ENCODE measurements at places on chromosomes 7 and 10.

GRCh38 chr7:123485187-123485586 is 49.2 kb downstream of the IQUB start:
- DNase-seq: no peak

- DNase-seq: no peak
These were observed 324.5 kb downstream of the GFRA1 start for GRCh38 chr10:115948465-115948864.

DNA sequence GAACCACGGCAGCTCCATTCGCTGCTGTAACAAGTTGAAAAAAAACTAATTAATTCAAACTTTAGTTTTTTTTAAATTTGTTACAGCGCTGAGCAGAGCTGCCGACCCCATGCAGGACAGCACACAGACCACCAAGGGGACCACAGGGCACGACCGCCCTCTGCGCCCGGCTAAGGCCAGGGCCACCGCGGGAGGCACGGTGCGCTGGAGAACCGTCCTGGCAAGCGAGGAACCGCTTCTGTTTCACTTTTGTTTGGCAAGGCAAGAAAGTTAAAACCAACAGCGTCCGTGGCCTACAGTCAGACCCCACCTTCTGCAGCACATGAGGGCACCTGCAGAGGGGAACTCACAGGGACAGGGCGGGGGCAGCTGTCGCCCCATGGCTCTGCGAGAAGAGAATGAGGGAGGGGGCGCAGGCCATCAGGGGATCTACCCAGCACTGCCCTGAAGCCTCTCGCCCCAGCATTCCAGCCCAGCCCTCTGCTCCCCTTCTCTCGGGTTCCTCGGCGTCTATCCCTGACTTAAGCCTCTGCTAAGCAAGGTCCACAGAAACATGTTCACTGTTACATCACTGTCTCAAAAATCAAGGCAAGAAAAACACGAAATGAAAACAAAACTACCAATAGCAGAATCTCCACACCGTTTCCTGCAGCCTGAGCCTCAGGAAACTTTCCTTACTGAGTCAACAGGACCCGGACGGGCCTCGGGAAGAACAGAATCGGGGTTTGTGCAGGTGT is 204.4 kb downstream of the DIP2C start:
- DNase-seq: no peak

- no peak for DNase-seq
These were observed 298.3 kb downstream of the CNTNAP2 start for GRCh38 chr7:146414937-146415336.

DNA sequence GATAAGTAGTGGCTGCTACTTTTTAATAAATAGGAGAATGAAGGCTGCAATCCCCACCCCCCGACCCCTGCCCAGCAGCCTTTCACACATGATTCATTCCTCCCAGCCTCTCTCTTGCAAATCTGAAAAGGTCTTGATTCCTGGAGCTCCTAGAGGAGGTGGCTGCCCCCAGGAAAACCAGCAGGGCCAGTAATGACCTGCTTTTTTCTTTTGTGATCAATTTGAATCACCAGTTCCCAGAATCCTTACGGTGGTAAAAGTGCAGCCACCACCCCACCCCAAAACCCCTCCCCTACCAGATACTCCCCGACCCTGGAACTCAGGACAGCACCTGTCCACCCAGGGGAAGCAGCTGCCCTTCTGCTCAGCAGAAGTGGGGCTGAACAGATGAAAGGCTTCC is 108.9 kb downstream of the C10orf105 start:
- DNase-seq: no peak

DNA sequence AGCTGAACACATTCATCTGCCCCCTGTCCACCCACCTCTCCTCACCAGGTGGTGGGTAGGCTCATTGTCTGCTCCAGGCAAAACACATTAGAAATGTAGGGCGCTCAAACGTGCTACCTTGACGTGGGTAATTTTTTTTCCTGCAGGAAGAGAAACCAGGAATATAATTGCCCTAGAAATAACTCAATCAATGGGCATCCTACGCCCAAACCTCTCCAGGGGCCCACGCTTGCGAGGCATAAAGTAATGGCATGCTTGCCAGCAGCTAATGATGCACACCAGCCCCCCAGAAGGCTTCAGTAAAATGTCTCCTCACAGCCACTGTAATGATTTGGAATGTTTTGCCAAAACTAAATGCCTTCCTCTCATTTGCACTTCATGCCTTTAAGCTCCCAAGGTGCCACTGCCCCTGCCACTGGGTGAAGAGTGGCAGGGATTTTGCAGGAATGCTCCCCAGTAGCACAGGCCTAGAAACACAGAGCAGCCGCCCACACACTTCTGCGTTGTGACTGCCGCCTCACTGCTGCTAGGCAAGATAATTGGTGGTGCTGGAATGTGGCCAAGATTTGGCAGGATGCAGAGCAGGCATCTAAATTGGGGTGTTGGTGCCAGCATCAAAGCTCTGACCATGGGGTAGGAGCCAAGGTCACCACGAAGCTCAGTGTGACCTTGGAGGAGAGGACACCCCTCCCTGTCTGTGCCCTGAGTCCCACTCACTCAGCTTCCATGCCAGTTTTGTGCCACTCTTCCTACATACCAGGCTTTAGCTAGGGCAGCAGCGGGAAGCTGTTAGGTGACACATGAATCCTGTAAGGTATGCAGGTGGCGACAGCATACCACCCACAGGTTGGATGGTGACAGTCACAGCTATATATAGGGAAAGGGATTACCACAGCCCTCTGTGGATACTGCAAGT is 48.7 kb upstream of the PPP1R3C start:
- peak; percentile 61 for DNase-seq

GRCh38 chr10:63651864-63652263 is 130.7 kb downstream of the REEP3 start:
- no peak for DNase-seq

- DNase-seq: no peak
These were observed 1.9 kb upstream of the ITPRIP start for GRCh38 chr10:104340111-104340526.

- DNase-seq: peak; percentile 79
These were observed 222.9 kb downstream of the TCERG1L start for GRCh38 chr10:131088619-131089018.

GRCh38 chr10:3045471-3046209 is 21.7 kb upstream of the PFKP start:
- peak; percentile 50 for DNase-seq

- DNase-seq: no peak
These were observed 196.3 kb upstream of the FOXP2 start for GRCh38 chr7:114218283-114218682.

GRCh38 chr10:22683140-22683389 is 31.3 kb downstream of the PIP4K2A start:
- DNase-seq: no peak

GRCh38 chr10:14837757-14838581 is at the start of the genes CDNF, HSPA14 and MSANTD7:
Gene CDNF (minus strand): TSS chr10:14838037. CDS start chr10:14837946, 91 bp downstream.
Gene HSPA14 (plus strand): TSS chr10:14838306. CDS start chr10:14838403, 97 bp downstream.
Gene MSANTD7 (plus strand): TSS chr10:14838306. CDS start chr10:14842285, 3,979 bp downstream.
- DNase-seq: peak; percentile 99

GRCh38 chr7:22651534-22652243 is 75.3 kb upstream of the IL6 start:
- DNase-seq: no peak

- DNase-seq: no peak
These were observed 36.6 kb downstream of the TCF7L2 start for GRCh38 chr10:112986544-112987190.

DNA sequence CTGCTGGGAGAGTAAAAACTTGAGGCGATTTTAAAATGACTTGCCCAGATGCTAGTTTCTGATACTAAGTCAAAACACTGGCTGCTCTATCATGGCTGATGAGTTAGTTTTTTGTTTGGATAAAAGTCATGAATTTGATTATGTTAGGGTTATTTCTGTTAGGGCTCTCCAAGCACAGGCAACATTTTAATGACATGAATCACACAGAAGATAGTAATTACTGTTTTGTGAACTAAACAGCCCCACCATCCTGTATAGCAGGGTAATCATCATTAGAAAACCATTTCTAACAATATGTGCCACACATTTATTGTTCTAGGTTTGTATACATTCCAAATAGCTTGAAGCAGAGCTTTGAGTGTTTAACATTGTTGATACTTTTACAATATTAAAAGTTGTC is 750.3 kb downstream of the ANKRD7 start:
- DNase-seq: no peak

DNA sequence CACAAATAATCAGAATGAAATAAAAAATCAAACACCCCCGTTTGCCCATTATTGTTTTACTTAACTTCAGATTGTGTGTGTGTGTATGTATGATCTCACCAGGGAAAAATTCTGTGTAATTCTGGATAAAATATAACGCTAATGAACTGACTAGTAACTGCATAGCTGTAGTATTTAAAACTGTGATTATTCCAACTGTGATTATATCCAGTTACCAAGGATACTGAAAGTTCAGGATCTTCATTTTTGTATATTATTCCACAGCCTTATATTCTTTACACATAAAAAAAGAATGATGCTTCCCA is 2.9 kb downstream of the TWIST1 start:
- DNase-seq: no peak

- no peak for DNase-seq
These were observed 328.4 kb upstream of the NFE2L3 start for GRCh38 chr7:25823571-25823970.

GRCh38 chr10:97939446-97939990 is 89.9 kb downstream of the GOLGA7B start:
- DNase-seq: no peak

GRCh38 chr10:132637477-132638129 is 100.0 kb downstream of the INPP5A start:
- no peak for DNase-seq

- no peak for DNase-seq
These were observed 57.7 kb downstream of the SLC16A9 start for GRCh38 chr10:59651902-59652301.

- DNase-seq: peak; percentile 62
These were observed 1.3 kb downstream of the COL1A2 start for GRCh38 chr7:94396037-94396431.

DNA sequence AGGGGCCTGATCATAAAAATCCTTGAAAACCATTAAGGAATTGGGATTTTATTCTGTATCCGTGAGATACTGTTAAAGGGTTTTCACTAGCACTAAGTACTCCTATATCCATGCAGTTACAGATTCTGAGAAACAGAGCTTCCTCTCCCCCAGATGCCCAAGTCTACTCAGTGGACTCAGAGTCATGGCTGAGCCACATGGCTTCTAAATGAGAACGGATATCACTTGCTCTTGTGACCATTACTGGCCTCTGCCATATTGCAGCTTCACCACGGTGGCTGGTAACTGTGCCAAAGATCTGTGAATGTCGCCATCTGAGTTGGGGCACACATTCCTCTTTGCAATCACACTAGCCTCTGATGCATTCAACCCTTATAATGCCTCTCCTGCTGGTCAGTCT is 42.0 kb upstream of the PALS2 start:
- DNase-seq: no peak

DNA sequence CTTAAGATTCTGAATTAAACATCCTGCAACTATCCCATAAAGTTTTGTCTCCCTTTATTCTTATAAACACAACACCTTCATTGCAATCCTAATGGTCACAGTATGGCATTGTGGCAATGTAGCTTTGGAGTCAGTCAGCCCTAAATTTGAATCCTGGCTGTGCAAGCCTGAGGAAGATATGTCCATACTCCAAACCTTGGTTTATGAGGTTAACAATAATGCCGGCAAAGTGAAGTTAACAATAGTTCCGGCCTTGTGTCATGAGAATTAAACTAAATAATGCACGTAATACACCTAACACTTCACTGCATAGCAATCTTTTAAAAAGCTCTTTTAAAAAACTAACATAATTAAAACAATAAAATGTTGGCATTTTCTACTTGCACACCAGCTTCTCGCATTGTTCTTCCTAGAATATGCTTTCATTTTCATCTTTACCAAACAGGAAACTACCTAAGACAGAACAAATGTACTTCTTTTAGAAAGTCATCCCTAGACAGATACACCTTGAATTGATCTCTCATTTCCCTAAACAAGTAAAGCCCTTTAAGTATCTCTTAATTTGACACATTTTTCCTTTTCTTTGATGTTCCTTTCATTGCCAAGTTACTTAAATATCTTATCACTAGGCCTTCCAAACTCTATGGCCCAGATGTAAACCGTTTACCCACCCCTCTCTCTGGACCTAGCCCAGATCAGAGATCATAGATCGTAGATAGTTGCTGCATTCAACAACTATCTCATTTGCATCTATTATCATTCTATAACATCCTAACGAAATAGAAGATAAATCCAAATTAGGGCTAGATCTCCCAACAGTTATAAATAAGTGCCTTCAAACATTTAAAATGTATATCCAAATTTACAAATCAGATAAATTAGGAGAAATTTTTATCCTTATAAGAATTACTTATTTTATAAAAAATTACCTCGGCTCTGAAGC is 66.7 kb downstream of the CREB3L2 start:
- no peak for DNase-seq

GRCh38 chr7:4115442-4115841 is 566.7 kb upstream of the FOXK1 start:
- DNase-seq: no peak

DNA sequence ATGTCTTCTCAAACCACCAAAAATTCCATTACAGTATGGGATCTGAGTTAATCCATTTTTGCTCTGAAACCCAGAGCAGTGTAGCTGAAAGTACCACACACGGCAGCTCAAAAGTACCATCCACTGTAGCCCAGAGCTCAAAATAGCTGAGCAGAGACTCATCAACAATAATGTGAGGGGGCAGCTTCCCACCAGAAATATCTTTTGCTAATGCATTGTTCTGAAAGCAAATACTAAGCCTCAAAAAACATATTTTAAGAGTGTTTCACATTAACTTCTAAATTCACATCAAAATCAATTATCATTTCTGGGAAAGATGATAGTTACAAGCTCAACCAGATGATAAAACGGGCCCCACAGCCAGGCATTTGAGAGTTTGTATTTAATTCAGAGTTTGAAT is 73.7 kb downstream of the ABLIM1 start:
- no peak for DNase-seq

DNA sequence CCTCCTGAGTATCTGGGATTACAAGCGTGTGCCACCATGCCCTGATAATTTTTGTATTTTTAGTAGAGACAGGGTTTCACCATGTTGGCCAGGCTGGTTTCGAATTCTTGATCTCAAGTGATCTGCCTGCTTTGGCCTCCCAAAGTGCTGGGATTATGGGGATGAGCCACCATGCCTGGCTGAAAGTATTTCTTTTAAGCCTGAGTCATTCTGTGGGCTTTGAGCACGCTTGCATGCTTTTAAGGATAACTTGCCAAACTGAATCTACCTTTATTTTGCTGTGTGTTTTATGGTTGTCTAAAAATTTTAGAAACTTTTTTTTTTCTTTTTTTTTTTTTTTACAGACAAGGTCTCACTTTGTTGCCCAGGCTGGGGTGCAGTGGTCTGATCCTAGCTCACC is 33.2 kb downstream of the CNNM2 start:
- DNase-seq: no peak

GRCh38 chr7:14340393-14341074 is 351.1 kb upstream of the ETV1 start:
- DNase-seq: no peak

- DNase-seq: no peak
These were observed 314.2 kb upstream of the KLF6 start for GRCh38 chr10:4099202-4099601.
